Activated naive CD4-positive, alpha-beta T cell treated with anti-CD3 and anti-CD28 coated beads, Interleukin-2, amount 10 ng/mL, durations not matched to agents 7 days and 5 days (primary cell): ENCODE measurements at places on chromosomes 2 and 18.

DNA sequence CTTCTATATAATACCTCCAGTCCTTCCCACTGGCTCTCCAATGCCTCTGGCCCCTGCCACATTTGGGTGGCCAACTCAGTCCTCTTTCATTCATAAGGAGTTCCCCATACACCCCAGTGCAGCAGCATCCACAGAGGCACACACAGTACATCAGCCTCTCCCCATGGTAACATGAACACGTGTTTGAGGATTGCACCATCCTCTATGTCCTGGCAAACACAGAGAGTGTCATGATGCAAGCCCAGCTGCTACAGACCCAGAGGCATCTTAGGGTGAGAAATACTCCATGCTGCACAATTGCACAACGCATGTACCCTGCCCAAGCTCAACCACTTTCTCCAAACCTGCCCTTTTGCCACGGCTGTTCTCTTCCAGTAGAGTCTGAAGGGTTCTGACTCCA is 11.5 kb downstream of the IGFBP5 start:
- DNase-seq, result no peak

- no peak for DNase-seq
Observed at GRCh38 chr18:22971038-22971437, 37.9 kb downstream of the RBBP8 start.

GRCh38 chr2:117949806-117950205 is 64.1 kb downstream of the CCDC93 start:
- no peak for DNase-seq

- no peak for DNase-seq
Observed at GRCh38 chr2:46780801-46781445, 134.7 kb downstream of the MCFD2 start.

DNA sequence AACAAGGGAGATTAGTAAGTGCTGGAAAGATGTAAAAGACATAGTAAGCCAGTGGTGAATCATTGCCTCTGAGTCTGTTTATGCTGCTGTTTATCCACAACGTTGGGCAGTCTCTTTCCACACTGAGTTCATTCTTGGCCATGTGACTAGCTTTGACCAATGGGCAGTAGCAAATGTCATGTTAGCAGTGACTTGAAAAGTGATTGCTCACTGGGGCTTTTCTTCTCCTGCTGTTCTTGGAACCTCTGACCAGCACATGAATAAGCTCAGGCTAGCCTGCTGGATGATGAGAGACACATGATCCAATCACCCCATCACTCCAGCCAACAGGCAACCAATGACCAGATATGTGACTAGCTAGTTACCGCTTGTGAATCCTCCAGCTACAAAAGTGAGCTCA is 360.4 kb downstream of the SLC4A3 start:
- no peak for DNase-seq

DNA sequence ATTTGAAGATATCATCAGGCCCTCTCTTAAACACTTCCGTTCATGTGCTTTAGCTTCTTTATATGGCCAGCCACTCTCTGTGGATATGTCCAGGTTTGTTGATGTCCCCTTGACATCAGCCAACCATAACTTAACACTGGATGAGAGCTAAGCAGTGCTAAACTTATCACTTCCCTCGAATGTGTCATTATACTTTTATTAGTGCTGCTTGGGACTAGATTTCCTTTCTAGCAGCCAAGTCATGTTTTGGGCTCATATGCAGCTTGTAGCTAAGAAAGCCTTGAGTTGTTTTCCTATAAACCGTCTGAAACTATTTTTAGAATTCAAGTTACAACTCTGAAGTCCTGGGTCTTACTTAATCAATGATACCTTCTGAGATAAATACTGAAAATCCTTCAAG is 144.8 kb upstream of the TNP1 start:
- no peak for DNase-seq

DNA sequence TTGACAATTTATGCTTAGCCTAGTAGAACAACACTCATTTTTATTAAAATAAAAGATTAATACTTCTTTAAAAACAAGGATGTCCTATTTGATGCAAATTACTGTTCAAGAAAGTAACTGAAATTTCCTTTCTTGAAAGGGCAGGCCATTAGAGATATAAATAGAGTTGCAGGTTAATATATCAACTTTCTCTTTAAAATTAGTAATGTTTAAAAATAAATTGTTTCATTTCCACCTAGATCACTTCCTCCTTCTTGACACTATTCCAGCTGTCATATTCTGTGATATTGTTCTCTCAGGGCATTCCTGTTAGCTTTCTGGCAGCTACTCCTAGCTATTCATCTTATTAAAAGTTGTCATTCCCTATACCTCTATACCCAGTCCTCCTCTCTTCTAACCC is 357.9 kb upstream of the NRP2 start:
- no peak for DNase-seq

GRCh38 chr2:114753145-114753544 is 310.7 kb downstream of the DPP10 start:
- no peak for DNase-seq

DNA sequence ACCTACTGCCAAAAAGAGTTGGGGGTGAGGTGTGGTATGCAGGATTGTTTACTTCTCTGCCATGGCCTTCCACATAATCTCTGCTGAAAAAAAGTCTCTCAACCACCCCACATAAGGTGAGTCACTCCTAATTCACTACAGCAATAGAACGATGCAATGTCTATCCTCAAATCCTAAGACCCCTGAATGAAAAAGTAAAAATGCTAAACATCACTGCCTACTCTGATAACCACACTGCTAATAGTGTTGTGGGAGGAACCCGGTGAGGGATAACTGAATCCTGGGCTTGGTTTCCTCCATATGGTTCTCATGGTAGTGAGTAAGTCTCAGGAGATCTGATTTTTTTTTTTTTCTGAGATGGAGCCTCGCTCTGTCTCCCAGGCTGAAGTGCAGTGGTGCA is 252.5 kb downstream of the PIEZO2 start:
- DNase-seq, result no peak

- no peak for DNase-seq
Observed at GRCh38 chr2:84654414-84654813, 138.1 kb downstream of the DNAH6 start.

- no peak for DNase-seq
Observed at GRCh38 chr2:46615986-46616485, 136.7 kb downstream of the TMEM247 start.

DNA sequence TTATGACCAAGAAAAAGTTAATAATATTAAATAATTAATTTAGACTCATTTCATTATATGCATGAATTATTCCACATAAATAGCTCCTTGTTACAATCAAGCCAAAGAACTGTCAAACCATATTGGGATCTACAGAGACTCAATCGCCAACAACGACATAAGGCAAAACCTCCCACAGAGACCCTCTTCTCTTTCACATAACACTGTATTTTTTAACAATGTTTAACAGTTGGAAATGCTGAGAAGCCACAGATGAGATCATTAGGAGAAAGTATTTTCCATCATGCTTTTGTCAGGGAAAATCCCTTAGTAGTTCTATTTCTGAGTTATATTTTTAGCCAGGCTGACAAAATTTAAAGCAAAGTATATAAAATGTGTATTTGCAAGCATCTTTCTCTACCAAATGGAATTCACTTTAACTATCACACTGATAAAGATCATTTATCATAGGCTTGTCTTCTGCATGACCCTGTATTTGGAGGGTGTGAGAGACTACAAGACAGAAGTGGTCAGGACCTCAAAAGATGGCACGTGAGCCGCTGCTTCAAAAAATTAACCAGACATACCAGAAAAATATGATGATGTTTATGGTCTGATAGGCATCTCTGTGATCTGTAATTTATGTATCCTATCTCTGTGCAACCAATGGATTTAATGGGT is 383.8 kb downstream of the NRXN1 start:
- DNase-seq, result no peak

GRCh38 chr2:129296396-129296795 is 683.1 kb upstream of the RAB6C start:
- no peak for DNase-seq

DNA sequence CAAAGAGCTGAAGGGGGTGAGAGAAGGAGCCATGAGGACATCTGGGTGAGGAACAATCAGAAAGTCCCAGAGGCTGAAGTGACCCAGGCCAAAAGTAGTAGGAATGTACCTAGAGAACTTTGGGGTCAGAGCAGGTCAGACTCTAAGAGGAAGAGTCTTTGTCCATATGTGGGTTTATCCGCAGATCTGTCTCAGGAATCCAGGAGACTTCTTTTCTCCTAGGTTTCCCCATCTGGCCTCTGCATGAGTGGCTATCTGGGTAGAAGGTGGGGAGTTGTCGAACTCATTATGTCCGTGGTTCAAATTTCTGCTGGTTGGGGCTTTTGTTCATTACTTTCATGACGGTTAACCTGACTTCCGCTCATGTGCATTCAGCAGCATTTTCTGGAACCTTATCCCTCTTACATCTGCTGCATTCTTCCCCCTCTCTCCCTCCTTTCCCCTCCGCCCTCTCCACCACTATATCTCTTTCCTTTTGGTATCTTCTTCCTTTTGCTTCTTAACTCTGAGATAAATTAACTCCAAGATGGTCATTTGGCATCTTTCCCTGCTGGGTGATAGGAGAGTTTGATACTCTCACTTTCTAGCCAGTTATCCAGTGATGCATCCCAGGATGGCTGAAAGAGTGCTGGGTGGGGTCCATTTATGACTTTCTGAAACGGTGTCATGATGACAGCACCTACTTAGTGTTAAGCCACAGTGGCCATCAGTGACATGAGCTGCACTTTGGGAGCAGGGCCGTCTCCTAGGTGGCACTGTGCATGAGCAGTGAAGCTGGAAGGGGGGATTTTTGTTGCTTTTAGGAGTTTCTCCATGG is 2.1 kb downstream of the LIPG start:
- no peak for DNase-seq

DNA sequence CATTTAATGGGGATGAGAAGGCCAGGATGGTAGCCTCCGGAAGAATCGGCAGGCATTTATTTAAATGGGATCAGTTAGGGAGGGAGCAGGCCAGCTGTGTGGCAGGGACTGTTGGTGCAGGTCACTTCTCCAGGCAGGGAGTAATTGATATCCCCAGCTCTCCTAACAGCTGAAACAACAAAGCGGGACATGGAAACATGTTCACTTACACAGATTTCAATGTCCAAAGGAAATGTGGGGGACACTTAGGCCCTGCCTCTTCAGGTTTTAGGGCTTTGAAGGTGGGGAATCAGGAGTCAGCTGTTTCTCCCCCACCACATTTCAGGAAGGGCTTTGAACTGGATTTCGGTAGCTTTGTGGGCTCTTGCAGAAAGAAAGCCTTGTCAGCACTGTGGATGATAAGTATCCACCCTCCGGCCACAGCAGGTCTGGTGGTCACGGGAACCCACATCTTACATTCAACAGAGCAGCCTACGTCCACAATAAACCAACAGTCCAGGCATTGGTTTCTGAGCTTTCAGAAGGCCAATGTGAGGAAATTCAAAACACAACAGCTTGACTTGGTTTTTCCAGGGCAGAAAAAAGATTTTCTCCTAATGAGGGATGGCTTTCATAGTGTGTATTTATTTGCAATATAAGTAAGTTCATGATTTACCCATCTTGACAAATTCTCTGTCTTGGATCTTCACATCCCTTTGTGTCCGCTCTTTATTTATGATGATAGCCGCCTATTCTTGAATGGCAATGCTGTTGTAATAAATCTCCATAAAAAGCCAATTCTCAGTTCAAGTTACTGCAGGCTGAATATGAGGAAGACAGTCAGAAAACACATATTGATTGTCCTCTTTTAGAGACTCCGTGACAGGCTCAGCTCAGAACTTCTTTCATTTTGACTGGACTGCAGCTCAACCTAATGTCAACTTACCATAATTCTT is 96.6 kb upstream of the NRP2 start:
- DNase-seq, result no peak

DNA sequence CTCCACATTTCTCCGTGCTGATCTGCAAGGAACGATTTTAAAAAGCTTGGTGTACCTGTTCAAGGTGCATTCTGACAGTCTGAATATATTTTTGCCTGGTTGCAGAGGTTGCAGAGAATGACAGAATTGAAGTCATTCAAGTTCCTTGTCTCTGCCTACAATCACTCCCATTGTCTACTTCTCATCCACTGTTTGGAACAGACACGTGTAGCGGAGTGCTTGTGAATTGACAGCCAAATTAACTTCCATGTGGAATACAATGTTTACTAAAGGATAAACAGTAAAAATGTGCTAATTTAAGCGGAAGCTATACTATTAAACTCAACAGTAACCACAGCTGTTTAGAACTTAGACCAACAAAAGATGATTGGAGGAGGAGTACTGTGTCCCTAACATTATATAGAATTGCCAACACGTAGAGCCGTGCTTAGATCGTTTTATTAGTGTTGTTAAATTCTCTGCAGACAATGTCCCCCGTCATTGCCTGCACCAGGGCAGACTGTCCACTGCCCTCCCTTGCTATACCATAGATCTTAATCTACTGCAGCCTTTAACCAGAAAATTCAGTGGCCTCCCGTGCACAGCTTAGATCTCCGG is 87.3 kb upstream of the ZCCHC2 start:
- DNase-seq, result no peak

DNA sequence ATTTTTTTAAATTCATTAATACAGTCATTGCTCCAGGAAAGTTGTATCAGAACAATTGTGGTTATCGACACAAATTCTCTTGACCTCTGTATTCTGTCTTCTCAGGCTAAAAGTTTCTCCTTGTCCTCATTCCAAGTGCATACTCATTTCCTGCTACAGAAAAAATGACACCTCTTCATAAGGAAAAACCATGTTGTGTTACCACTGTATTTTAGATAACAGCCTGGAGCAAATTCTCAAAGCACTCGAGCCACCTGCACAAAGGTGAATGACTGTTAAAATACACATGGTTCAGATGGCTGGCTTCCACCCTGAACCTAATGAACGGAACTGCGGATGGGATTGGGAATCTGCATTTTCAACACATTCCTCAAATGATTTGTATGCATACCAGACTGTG is 586.5 kb downstream of the EPHA4 start:
- DNase-seq, result no peak

DNA sequence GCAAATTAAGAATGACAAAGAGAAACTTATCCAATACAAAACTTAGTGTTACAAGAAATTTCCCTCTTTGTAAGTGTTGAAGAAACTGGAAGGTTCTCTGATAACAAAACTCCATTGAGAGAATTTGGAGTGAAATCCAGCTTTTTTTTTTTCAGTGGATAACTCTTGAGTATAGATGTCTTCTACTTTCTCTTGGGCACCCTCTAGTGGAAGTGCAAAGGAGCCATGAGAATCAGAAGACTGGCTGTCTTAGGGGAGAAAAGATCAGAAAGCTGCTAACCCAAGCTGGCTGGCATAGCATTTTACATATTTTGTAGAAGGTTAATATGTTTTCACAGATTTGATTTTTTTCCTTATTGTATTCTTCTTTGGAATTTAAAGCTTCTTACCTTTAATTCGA is 138.8 kb upstream of the SATB2 start:
- no peak for DNase-seq

GRCh38 chr2:239507576-239508258 is 106.9 kb upstream of the HDAC4 start:
- DNase-seq, result no peak

- DNase-seq, result no peak
Observed at GRCh38 chr2:71929482-71929772, 218.2 kb downstream of the CYP26B1 start.

DNA sequence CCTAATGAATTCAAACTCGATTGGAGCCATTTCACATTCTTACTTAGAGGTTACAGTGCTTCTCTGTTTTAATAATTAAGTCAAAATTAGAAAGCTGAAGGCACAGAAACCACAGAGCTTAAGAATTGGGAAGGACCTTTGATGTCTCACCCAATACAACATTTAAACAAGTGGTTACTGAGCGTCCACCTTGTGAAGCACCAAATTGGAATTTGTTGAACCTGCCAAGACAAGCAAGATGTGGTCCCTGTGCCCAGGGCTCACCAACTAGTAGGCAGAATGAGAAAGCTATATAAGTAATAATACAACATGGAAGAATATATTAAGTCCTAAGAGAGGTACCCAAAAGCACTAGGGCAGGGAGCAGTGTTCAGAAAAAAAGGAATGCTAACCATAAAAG is 64.5 kb upstream of the NPAS2 start:
- DNase-seq, result no peak
